ENCODE measurements at places on chromosomes 5 and 9.

DNA sequence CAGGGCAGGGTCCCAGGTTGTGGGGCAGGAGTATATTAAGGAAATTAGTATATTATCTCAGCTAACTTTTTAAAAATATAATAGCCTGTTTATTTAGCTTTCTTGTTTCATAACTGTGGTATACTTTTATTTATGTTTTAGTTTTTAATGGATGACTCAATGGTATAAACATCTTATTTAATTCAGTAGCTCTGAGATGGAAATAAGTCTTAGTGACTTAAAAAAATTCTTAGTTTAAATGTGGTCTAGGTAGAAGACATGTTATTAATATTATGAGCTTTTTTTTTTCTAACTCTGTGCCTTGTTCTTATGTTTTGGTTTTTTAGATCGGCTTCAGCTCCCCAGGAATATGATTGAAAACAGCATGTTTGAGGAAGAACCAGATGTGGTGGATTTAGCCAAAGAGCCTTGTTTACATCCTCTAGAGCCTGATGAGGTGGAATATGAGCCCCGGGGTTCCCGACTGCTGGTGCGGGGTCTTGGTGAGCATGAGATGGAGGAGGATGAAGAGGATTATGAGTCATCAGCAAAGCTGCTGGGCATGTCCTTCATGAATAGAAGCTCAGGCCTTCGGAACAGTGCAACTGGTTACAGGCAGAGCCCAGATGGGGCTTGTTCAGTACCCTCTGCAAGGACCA lies 43.1 kb downstream of the LNPEP start:
- no peak for DNase-seq

DNA sequence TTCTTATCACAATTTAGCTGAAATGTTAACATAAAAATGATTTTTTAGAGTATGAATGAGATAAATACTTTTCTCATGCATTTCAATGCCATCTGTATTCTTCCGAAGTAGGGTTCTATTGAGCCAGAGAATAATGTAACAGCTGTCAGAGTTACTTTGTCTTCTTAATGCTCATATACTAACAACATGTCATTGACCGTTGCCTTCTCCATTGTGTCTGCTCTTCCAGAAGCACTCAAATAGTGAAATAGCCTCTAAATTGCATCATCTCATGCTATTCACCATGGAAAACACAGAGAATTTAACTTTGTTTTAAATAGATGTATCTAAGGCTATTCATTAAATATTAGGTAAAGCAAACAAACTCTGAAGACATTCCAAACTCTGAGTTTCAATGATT lies 1875.9 kb upstream of the CDH9 start:
- DNase-seq, result no peak

DNA sequence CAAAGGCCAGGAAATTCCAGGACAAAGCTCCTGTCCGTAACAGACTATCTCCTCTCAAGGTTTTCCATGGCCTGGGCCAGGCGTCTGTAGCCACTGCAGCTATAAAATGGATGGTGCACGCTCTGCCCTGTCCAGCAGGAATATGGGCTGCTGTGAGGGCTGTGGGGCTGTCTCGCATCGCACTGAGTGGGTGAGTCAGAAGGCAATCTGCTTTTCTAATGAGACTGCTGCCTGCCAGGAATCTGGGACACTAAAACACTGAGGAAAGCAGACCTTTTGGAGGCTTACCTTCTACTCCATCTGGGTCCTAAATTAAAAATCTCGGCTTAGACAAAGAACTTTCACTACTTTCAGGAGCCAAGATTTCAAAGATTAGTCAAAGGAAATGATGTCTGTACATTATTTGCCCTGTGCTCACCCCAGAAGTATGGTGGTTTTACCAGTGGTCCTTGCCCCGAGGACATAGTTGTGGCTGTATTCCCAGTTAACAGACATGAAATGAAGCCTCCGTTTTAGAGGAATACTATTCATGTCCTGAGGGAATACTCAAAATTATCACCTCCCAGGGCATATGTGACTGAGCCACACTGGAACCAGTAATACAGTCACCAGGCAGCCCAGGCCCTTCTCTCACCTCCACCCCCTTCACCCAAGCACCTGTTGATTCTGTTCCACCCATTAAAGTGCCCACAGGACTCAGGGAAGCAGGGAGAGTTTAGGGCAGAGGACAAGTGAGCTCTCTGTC lies 56.4 kb downstream of the PFDN1 start:
- no peak for DNase-seq

DNA sequence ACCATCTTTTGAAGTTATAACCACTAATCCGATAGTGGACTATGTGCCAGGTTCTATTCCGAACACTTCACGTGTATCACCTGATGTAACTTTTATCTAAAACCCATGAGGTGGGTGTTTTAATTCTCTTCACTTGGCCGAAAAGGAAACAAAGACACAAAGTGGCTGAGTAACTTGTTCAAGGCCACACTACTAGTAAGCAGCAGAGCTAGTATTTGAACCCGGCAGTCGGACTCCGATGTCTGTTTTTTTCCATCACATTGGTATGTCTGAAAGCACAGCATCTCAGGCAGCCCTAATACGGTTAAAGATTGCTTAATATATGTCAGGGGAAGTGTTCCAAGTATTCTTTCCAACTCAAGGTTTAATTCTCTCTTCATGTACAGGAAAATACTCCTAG lies 16.2 kb downstream of the FAM169A start:
- DNase-seq, result no peak

DNA sequence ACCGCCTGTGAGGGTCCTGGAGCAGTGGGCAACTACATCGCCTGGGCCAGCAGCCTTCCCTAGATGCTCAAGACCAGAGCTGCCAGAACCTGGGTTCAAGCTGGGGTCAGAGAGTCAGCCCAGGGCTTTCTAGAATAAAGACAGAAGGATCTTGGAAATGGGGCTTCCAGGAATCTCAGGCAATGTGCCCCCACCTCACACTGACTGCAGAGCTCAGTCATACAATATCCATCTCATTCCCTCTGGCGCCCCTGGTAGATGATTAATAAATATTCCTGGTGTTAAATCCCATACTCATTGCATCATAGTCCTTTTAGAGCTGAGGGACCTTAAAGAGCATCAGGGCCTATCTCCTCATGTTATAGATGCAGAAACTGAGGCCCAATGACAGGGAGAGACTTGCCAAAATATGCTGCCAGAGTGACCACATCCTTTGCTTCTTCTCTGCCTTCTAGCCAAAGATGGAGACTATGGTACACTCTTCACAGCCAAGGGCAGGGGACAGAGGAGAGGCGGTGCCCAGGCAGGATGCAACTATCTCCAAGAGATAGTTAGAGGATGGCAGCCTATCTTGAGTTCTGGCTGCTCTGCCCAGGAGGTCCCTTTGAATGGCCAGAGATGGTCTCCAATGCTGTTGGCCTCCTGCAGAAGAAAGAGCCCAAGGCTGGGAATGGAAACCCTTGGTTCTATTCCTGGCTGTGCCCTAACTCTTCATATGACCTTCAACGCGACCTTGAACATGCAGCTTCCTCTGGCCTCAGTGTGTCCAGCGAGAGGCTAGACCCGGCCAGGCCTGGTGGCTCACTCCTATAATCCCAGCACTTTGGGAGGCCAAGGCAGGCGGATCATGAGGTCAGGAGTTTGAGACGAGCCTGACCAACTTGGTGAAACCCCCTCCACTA lies 36.2 kb upstream of the IL17B start:
- DNase-seq, result no peak

DNA sequence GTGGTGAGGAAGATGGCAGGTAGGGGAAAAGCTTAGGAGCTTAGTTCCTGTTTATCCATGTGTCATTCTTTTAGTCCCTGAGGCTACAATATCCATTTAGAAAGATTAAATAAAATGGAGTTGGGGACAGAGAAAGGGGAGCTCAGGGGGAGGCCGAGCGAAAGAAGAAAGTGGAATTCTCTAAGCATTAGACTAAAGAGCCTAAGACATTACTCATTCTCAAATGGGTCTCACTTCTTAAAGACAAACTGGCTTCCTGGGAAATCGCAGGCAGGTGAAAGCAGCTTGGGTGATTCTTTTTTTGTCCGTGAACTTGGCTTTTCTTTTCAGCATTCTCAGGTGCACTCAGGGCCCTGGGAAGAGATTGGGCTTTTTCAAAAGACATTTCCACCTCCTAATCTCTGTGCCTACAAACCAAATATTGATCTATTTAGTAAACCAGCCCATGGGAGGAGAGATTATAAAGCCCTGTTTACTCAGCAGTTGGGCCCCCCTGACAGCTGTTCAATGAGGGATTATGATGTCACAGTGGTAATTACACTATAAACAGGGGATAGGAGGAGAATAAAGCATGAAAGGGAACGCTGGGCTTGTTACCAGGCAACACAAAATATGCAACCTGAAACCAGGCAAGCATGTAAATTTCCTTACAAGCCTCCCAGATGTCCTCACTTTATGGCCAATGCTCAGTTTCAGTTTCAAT lies 584.0 kb downstream of the ACTL7B start:
- DNase-seq, result peak; percentile 66

GRCh38 chr5:60340965-60341471 lies 358.9 kb downstream of the DEPDC1B start:
- no peak for DNase-seq

DNA sequence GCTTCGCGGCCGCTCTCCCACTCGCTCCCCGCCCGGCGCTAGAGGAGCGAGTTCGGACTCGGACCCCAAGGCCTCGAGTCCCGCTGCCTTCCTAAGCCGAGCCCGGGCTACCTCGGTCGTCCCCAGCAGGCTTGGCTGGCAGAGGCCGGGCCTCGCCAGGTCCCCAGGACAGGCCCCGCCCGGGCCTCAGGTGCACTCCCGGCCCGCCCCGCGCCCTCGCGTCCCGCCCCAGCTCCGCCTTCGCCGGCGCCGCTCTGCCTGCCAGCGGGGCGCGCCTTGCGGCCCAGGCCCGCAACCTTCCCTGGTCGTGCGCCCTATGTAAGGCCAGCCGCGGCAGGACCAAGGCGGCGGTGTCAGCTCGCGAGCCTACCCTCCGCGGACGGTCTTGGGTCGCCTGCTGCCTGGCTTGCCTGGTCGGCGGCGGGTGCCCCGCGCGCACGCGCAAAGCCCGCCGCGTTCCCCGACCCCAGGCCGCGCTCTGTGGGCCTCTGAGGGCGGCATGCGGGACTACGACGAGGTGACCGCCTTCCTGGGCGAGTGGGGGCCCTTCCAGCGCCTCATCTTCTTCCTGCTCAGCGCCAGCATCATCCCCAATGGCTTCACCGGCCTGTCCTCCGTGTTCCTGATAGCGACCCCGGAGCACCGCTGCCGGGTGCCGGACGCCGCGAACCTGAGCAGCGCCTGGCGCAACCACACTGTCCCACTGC lies at the start of gene SLC22A5:
Gene SLC22A5 (plus strand): TSS at position 237 of the 707 bp plus-strand sequence. CDS start 263 bp downstream, at position 500.
- peak; percentile 52 for DNase-seq

All from right renal pelvis (tissue), 4 donors.